H1 (cell line): ENCODE measurements at places on chromosomes 4 and X. TPM values are rescaled to one million over a fixed set of nuclear protein-coding genes. Genes with fewer than 3 reads are reported as not detected.
A peak's percentile ranks its signal among the peaks of the same experiment; 100 is the strongest.

- no peak for DNase-seq
Measured at GRCh38 chr4:106676173-106676921, 307.8 kb upstream of the GIMD1 start.

DNA sequence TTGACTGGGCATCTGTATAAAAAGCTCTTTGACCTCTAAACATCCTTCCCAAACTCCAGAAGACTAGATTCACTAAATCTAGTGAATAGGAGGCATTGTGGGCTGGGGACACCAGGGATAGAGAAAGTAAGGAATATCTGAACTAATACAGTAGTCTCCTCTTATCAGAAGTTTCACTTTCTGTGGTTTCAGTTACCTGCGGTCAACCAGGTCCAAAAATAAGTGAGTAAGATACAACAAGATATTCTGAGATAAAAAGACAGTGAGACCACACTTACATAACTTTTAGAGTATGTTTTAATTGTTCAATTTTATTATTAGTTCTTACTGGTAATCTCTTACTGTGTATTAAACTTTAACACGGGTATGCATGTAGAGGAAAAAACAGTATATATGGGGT lies 376.5 kb downstream of the HNRNPD start:
- no peak for DNase-seq

Gene DDX60
- 1.5 and 1.6 TPM in 2 replicates for total RNA-seq

Gene TNIP3
- not detected in 2 replicates for total RNA-seq

DNA sequence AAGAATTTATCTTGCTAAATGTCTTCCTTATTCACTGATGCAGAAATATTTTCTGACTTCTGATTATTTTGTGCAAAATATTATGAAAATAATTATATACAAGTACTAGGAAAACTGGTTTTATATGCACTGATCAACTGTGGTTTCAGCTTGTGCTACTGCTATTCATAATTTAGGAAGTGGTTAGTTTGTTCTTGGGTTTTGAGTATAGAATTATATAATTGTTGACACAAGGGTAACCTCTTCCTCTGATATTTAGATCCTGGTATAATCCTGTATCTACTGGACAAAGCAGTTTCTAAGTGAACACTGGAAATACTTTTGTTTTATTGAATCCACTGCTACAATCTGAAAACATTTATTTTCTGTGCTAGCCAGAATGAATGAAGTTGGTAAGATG lies 182.8 kb downstream of the PDGFC start:
- no peak for DNase-seq

Gene RNF212
- 3.4 and 3.9 TPM in 2 replicates for total RNA-seq

- peak; percentile 67 for DNase-seq
Measured at GRCh38 chr4:183658362-183659028, 490 bp downstream of the RWDD4 start.

Gene SHOX
- total RNA-seq = 0.15 TPM in 1 of 2 replicates, not detected in the other

DNA sequence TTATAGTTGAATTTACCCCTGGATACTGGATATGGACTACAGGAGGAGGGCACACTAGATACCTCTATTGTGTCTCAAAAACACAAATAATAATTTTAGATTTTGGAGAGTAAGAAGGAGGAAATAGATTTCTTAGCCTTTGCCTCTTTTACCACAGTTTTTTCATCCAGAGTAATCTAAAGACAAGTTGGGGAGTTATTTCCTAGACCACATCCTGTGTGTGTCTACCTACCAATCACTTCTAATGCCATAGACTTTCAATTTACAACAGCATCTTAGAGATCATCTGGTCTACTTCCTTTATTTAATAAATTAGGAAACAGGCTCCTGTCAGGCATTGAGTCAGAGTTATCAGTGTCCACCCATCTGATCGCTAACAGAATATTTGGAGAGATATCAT lies 191.5 kb downstream of the EDA start:
- DNase-seq = no peak

DNA sequence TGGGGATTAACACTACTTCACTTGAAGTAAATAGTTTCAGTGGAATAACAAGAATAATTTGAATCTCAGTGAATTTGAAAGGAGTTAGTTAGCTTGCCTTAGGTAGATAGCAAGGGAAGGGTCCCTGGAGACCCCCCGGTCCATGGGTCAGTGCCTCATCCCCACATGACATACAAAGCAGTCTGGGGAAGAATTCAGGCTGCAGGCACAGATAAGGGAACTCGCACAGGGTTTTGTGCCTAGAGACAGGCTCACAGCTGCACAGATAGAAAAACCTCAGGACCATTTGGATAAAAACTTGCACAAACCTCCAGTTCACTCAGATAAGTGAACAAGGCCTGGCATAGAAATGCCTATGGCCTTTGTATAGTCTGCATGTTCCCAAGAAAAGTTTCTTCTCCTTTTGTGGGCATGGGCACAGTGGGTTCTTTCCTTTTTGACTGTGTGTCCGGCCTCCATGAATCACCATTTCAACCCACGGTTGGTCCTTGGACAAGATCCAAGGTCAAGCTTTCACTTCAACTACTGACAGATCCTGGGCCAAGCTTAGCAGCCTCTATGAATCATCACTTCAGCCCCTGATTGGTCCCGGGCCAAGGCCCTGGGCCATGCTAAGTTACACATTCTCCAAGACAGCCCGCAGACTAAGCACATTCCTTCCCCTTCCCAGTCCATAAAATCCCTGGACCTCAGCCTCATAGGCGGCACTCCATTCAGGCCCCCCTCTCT lies 108.3 kb upstream of the KLHL4 start:
- no peak for DNase-seq

DNA sequence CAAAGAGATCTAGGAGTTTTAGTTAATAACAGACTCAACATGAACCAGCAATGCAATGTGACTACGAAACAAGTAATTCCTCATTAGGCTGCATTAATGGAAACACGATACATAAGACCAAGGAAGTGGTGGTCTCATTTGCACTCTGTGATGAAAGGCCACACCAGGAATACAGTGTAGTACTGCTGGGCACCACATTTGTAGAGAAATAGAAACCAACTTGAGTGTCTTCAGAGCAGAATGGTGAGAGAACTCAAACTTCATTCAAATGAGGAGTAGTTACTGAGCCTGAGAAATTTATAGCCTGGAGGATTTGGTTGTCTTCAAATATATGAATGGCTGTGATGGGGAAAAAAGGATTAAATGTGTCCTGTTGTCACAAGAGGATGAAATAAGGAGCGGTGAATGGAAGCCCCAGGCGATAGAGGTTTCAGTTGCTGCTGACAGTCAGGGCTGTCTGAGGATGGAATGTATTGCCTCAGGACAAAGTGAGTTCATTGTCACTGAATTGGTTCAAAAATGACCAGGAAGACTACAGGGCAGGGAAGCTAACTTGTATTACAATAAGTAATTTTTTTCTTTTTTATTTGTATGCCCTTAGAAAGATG lies 50.9 kb downstream of the NFKB1 start:
- DNase-seq = no peak

DNA sequence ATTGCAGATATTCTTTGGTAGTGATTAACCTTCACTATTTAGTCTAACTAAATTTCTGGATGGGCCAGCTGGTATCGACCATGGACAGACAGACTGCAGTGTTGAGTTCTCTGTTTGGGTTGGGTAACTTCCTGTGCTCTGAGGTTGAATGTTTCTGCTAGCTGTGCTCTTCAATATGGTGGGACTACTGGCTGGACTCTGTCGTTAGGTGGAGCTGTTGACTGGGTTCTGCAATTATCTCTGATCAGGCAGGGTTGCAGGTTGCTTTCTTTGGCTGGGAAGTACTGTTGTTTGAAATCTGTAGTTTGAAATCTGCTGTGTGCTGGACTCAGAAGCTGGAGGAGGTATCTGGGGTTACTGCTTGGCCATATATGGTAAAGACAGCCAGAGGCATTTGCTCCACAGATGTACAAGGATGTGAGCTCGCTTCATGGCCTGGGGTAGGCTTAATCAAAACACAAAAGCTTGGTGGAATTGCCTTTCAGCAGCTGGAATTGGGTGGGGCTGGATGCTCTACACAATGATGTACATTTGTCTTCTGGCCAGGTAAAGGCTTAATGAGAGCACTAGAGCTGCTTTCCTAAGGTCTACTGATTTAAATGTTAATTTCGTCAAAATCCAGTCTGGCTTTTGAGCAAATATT lies 1472.0 kb downstream of the FAM133A start:
- no peak for DNase-seq

Gene FAM9B
- total RNA-seq = not detected in 2 replicates

DNA sequence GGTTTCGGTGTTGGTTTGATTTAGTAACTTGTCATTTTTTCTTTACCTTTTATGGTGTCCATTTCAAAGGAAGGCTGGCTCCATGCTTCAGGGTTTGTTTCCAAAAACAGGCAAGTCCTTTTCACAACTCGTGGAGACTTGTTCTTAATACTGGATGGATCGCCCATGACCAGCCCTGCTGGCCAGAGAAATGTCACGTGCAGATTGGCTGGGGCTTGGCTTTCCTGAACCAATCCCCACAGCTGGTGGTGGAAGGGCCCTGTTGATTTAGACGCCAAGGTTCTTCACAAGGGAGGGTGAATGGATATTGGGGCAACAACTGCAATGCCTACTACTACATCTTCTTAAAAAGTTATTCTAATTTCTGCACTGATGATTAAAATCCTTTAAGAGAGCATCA lies 92.6 kb downstream of the SHROOM3 start:
- DNase-seq = no peak

Gene PFKFB1
- total RNA-seq = 0.30 and 0.46 TPM in 2 replicates

GRCh38 chr4:139913398-139913990 lies 240.5 kb downstream of the MAML3 start:
- no peak for DNase-seq

Gene MCF2
- total RNA-seq = 0.71 and 0.96 TPM in 2 replicates

Gene MAP3K15
- total RNA-seq = 2.1 and 2.4 TPM in 2 replicates

DNA sequence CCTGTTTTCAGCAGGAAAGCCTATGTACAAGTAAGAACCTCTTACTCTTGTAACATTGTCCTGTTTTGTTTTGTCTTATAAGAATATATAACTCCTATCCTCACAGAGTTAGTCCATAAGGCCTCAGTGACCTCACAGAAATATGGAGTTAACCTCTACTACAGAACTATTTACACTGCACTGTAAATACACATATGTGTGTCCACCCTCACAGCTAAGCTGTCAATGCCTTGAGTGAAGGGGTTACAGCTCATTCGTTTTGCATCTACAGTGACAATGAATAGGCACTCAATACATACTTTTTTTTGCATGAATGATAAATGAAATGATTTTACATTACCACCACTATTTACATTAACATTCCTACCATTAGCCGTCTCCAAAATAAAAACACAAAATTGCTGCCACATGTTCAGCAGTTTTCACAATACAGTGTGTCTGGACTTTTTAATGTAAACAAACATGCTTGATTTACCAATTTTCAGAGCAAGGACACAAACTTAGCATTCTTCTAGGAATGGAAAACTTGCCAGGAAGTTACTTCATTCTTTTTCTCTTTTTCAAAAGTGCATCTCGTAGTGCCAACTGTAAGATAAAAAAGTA lies 9.5 kb upstream of the NAAA start:
- DNase-seq = no peak

GRCh38 chr4:147928400-147928799 lies 196.5 kb downstream of the ARHGAP10 start:
- no peak for DNase-seq

Gene TRMT2B
- total RNA-seq = 12.1 and 12.4 TPM in 2 replicates

Gene EDA
- 10.1 and 10.5 TPM in 2 replicates for total RNA-seq

GRCh38 chrX:68929332-68930150 lies 100.7 kb downstream of the EFNB1 start:
- no peak for DNase-seq

Gene RPS6KA6
- total RNA-seq = 14.6 and 14.7 TPM in 2 replicates

DNA sequence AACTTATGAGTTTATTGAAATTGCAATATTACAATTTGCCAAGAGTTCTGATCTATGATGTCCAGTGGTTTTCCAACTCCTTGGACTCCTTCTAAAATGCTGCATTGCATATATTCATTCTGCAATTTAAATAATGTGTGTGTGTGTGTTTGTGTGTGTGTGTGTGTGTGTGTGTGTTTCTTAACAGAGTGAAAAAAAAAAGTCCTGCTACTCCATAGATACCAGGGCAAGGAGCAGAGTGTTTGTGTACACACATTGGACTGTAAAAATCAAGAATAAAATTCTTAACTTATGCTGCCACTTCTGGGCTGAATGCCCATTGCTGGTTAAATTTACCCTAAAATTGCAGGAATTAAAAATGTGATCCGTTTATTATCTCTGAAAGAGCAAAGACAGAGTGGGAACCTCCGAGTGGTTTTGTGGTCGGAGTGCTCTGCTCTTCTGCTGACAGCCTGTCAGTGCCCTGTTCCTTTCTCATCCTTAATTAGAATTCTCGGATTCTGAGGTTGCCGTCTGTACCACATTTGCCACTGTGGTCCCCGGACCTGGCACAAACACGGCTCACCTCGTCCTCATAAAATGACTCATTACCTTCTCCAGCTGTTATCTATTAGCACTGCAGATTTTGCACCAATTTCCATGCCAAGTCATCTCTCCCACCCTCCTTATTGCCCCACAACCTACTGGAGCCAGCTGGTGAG lies 355.5 kb downstream of the KCNIP4 start:
- DNase-seq = no peak

DNA sequence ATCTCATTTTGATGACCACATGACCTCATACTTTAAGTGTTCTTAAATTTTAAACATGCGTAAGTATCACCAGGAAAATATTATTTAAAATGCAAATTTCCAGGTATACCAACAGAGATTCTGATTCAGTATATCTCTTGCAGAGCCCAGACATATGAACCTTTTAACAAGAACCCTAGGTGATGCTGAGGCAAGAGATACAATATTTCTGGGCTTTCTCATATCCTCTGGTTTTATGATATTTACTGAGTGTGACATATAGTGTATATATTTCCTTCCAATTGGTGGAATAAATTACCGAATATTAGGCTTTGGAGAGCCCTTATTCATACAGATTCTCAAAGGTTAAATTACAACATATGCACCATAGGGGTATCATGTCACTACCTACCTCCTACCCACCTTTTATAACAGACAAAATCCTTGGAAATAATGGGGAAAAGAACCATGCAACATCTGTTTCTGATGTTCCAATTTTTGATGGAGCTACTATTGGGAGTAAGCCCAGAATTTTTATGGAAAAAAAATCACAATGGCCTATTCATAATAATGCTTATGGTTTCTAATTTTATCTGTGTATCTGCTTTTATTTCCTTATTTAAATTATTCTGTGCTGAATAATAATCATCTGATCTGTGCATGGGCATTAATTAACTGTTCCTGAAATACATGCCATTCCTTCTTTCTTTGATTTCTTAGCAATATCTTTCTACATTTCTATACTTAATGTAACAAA lies 27.1 kb downstream of the KCTD8 start:
- no peak for DNase-seq

Gene ZCCHC18
- 2.6 and 3.7 TPM in 2 replicates for total RNA-seq

Gene SLC10A3
- 6.8 and 8.2 TPM in 2 replicates for total RNA-seq

Gene SERTM2
- total RNA-seq = 0.38 and 0.58 TPM in 2 replicates

Gene CLNK
- total RNA-seq = not detected in 2 replicates

Gene DGAT2L6
- total RNA-seq = not detected in 2 replicates

- no peak for DNase-seq
Measured at GRCh38 chrX:12582649-12583048, 208.6 kb upstream of the PRPS2 start.

Gene RHOXF2B
- not detected in 2 replicates for total RNA-seq

DNA sequence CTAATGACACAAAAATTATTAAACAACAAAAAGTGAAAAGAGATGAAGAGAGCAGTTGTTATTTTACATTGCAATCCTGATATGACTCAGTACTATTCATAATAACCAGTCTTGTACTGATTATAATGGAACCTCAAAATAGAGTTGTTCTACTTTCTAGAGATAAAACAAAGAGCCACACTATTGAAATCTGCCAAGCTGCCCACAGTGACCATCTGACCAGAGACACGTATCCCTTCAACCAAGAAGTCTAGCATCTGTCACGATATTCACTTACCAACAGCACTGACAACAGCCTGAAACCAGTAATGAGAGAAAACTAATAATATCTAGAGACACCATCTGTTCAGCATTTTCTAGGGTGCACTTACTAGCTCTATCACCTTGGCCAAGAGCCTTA lies 466.7 kb downstream of the NKX6-1 start:
- no peak for DNase-seq
